Urinary bladder (tissue), 4 donors: ENCODE measurements at places on chromosomes 7 and 10.

DNA sequence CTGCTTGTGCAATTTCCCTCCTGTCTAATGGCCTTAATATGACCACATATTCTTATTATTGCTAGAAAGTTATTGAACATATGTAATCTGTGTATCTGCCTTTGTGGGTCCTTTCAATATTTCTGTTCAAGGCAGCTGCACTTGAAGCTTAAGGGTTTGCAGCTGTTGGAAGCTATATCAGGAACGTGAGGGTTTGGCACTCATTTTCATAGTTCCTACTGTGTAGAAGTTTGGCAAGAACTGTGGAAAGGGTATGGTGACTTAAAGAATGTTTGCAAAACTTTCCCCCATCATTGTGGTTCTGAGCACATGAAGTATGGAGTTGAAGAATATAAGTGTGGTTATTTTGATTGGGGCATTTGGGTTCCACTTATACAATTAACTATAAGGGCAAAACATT lies 144.7 kb upstream of the SEMA3A start:
- DNase-seq, result no peak

DNA sequence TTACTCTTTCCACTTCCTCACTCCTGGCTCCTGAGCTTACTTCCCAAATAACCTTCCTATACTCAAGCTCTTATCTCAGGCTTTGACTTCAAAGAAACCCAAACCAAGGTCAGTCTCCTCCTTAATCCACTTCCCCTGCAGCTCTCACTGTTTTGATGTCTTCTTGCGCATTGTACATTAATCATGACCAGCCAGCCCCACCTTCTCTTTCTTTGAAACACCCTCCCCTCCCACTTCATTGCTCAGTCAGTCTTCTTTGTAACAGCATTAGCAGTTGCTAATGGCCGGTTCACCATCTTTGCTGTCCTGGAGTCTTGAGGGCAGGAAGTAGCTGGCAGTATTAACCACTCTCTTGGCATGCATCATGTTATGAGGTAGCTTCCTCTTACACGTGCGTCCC lies 57.9 kb upstream of the CHCHD3 start:
- no peak for DNase-seq

DNA sequence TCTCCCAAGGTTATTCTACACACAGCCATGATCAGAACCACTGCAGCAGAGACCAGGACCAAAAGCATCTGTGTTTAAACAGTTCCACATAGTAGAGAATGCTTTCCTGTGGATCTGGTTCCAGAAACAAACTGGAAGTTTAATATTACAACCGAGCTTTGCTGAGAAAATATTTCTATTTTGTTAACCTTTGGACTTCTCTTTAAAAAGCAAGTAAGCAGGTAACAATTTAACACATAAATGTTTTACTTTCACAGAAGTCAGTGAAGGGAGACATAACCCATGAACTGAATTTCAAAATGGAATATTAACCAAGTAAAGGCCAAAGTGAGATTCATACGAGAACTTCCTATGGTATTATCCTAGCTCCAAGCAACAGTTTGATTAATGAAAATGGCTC lies 98.6 kb upstream of the PHYHIPL start:
- DNase-seq, result no peak

DNA sequence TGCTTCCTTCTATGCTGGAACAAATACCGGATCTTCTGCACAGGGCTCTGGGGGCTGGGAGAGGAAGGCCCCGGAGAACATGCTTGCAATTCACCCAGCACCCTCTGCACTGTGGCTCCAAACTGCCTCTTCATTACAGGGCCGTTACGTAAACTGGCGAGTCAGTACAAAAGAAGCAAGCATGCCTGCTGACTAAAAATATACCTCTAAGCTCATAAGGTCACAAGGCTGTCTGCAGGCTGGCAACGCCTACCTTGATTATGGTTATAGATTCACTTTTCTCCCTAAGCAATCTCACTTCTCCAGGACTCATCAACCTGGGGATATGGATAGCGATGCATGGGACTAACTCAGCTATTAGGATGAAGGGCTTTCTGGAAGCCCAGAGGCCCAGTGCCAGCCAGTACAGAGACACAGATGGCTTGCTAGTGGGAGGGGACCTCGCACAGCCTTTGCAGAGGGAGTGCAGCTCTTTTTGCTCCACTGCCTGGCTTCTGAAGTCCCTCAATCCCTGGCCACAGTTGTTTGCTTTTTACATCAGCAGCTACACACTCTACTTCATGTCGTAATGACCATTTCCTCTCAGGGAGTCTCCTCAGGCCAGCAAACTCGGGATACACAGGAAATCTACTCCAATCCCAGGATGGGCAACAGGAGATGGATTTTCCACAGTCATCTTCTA lies 96.1 kb downstream of the SH3PXD2A start:
- DNase-seq, result no peak
